Mononuclear cell (primary cell): ENCODE measurements at places on chromosomes 11 and 22. TPM values are rescaled to one million over a fixed set of nuclear protein-coding genes. Genes with fewer than 3 reads are reported as not detected.

ZNF202 gene
- total RNA-seq = 9.3 TPM

SLC25A18 gene
- total RNA-seq = not detected

ELFN2 gene
- under 0.01 TPM for total RNA-seq

DAGLA gene
- 0.94 TPM for total RNA-seq

MRGPRF gene
- under 0.01 TPM for total RNA-seq

CALCA gene
- total RNA-seq = not detected

MAJIN gene
- total RNA-seq = not detected

GPHA2 gene
- total RNA-seq = not detected

PRG3 gene
- total RNA-seq = not detected

EXPH5 gene
- 3.8 TPM for total RNA-seq

ROBO4 gene
- 0.31 TPM for total RNA-seq

PAK1 gene
- total RNA-seq = 29.2 TPM

PRODH gene
- not detected for total RNA-seq

LIPT2 gene
- total RNA-seq = 10.5 TPM

RFPL3 gene
- total RNA-seq = 0.21 TPM

PLEKHB1 gene
- total RNA-seq = 15.3 TPM

TRIM48 gene
- total RNA-seq = not detected

GAL gene
- not detected for total RNA-seq

TENM4 gene
- total RNA-seq = 0.63 TPM

HEPHL1 gene
- total RNA-seq = not detected

MS4A7 gene
- 28.7 TPM for total RNA-seq

OR10A2 gene
- total RNA-seq = not detected

FDX1 gene
- 13.7 TPM for total RNA-seq

SLC22A8 gene
- total RNA-seq = not detected

WNT11 gene
- total RNA-seq = 0.94 TPM

FXYD2 gene
- total RNA-seq = 5.7 TPM

TRIM51 gene
- total RNA-seq = not detected

APOL5 gene
- not detected for total RNA-seq

P2RY2 gene
- total RNA-seq = 2.4 TPM

C11orf91 gene
- not detected for total RNA-seq

TMEM86A gene
- 4.2 TPM for total RNA-seq

DERL3 gene
- 1.7 TPM for total RNA-seq

JHY gene
- 2.3 TPM for total RNA-seq

MMP13 gene
- not detected for total RNA-seq

CDC45 gene
- 0.42 TPM for total RNA-seq

KCTD14 gene
- not detected for total RNA-seq

MISFA gene
- 0.52 TPM for total RNA-seq

IGLL1 gene
- total RNA-seq = 0.31 TPM

LRFN4 gene
- total RNA-seq = 2.1 TPM

TIMM10 gene
- total RNA-seq = 4.8 TPM

GRM5 gene
- not detected for total RNA-seq

NFAM1 gene
- 14.2 TPM for total RNA-seq
